ENCODE measurements at places on chromosomes 2 and 18. TPM values are rescaled to one million over a fixed set of nuclear protein-coding genes. Genes with fewer than 3 reads are reported as not detected.
A peak's percentile ranks its signal among the peaks of the same experiment; 100 is the strongest.

DNA sequence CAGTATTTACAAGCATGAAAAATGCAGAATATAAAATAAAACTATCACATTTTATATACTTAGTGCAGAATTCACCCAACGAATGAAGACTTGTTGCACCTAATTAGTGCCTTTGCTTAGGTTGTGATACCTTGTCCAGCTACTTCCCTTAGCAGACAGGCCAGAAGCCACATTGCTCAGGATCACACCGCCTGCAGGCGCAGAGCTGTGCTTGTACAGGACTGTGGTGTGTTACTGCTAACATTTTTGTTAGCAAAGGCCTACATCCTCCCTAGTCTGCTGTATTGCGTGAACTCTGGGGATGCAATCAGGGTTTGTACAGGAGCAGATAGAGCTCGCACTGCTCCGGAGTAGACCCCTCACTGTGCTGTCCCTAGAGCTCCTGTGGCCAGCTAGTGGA is 336.9 kb downstream of the CBLN2 start:
- no peak for DNase-seq
- no peak overlapping the region for H3K27ac ChIP-seq
- no peaks in the 10 kb centered on the region for H3K36me3 ChIP-seq
- no peak overlapping the region for H3K4me3 ChIP-seq
- no peaks in the 10 kb centered on the region for H3K4me1 ChIP-seq

- no peak for DNase-seq
- no peak overlapping the region for H3K4me3 ChIP-seq
- no peaks in the 10 kb centered on the region for H3K27me3 ChIP-seq
- no peaks in the 10 kb centered on the region for H3K36me3 ChIP-seq
Observed at GRCh38 chr2:4135765-4136164, 432.4 kb downstream of the DCDC2C start.

Gene GPD2
- 79.6 TPM for total RNA-seq

DNA sequence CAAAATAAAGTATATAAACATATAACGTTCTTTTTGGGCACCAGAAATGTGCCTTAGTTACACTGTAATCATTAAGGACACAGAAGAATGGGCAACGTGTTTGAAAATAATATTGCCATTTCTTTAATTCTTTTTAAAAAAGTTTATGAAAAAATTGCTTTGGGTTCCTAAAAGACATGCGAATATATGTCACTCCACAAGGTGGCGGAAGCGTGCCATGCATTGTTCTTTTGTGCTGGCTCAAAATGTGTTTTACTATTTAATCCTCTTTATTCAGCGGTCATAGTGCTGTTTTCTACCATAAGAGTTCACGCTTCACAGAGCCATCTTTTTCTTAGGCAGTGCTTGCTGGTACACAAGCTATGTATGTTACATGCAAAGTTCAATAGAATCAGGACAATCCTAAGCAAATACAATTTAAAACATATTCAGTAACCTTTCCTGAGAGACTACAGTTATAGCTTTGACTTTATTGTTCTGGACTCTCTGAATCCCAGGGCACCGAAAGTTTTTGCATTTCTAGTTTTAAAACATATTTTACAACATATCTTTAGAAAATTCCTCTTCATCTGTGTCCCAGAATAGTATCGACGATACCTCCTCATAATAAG is 147.8 kb upstream of the ERBB4 start:
- H3K27me3 ChIP-seq, result no peaks in the 10 kb centered on the region
- no peaks in the 10 kb centered on the region for H3K36me3 ChIP-seq
- H3K4me3 ChIP-seq, result no peak overlapping the region

Gene ARL6IP6
- 28.4 TPM for total RNA-seq

- H3K4me1 ChIP-seq, result no peaks in the 10 kb centered on the region
- H3K27ac ChIP-seq, result no peak overlapping the region
- no peak overlapping the region for H3K4me3 ChIP-seq
- H3K27me3 ChIP-seq, result no peaks in the 10 kb centered on the region
- DNase-seq, result no peak
Observed at GRCh38 chr18:40404284-40404683, 1550.8 kb upstream of the PIK3C3 start.

DNA sequence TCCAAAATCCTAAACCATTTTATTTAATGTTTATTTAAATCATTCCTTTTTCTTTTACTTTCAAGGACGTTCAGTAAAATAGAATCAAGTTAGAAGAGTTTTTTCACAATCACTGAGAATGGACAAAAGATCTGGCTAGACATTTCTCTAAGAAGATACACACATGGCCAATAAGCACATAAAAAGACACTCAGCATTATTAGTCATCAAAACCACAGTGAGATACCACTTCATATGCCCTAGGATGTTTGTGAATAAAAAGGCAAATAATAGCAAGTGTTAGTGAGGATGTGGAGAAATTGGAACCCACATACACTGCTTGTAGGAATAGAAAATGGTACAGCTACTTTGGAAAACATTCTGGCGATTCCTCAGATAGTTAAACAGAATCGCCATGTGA is 76.1 kb downstream of the RHBDD1 start:
- no peak overlapping the region for H3K4me3 ChIP-seq
- H3K4me1 ChIP-seq, result no peaks in the 10 kb centered on the region
- no peaks in the 10 kb centered on the region for H3K36me3 ChIP-seq
- no peaks in the 10 kb centered on the region for H3K27me3 ChIP-seq

DNA sequence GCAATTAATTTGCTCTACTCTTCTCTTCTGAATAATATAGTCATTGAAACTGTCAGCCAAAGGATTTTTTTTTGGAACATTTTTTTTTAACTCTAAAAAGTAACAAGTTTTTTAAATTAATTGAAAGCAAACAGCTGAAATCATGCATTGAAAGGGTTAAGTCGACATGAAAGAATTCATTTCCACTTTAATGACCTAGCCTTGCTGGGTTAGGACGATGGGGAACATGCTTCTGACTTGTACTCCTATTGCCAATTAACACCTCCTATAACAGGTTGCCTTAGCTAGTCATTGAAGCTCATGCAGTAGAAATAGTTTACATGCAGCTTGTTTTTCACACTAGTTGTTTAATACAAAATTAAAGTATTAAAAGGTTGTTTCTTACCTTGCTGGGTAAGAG is 47.8 kb downstream of the PSMD14 start:
- no peak for DNase-seq
- no peaks in the 10 kb centered on the region for H3K4me1 ChIP-seq
- no peaks in the 10 kb centered on the region for H3K36me3 ChIP-seq
- H3K4me3 ChIP-seq, result no peak overlapping the region
- H3K27ac ChIP-seq, result no peak overlapping the region

DNA sequence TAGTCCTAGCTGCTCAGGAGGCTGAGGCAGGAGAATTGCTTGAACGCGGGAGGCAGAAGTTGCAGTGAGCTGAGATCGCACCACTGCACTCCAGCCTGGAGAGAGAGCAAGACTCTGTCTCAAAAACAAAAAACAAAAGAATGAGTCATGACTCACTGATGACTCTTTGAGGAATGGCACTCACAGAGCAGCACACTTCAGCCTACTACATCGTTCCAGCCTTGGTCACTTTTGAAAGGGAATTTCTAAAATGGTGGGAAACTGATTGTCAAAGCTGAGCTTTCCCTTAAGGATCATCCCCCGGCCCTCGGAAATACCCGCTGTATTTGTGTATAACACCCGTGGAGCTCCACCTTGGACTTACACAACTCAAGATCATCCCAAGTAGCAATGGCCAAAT is 217.3 kb upstream of the HS6ST1 start:
- H3K27me3 ChIP-seq, result no peaks in the 10 kb centered on the region
- no peak overlapping the region for H3K4me3 ChIP-seq
- no peaks in the 10 kb centered on the region for H3K4me1 ChIP-seq

- H3K27me3 ChIP-seq, result no peaks in the 10 kb centered on the region
- H3K4me1 ChIP-seq, result no peaks in the 10 kb centered on the region
- H3K27ac ChIP-seq, result no peak overlapping the region
- H3K4me3 ChIP-seq, result no peak overlapping the region
Observed at GRCh38 chr2:169716938-169717690, 16.5 kb upstream of the KLHL23 start.

Gene SDC1
- total RNA-seq, result 38.7 TPM

GRCh38 chr2:159164457-159164911 is 122.0 kb downstream of the WDSUB1 start:
- no peak for DNase-seq
- no peak overlapping the region for H3K4me3 ChIP-seq
- no peaks in the 10 kb centered on the region for H3K36me3 ChIP-seq
- no peaks in the 10 kb centered on the region for H3K27me3 ChIP-seq

DNA sequence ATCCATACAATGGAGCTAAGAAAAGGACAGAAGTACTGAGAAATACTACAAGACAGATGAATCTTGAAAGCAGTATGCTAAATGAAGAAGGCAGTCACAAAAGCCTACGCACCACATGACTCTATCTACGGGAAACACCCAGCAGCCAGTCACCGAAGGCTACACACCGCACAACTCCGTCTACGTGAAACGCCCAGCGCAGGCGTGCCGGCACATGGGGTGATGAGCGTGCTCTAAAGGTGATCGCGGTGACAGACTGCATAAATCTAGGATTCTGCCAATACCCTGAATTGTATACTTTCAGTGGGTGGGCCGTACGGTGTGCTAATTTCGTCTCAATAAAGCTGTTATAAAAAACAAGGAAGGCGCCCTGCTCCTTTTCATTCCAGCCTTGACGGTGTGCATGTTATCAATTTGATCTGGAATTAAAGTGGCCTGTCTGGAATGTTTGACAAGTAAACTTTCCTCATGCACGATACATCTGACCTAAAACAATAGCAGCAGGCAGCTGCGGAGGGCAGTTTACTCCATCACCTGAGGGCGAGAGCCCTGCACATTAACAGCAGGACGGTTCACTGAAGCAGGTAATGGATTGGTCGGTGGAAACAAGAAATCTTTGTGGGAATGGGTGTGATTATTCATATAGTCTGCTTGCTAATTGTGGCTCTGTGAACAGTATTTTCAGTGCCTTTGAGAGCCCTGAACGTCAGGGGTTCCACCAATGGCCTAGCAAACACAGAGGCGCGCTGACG is 86.2 kb upstream of the SALL3 start:
- no peak for DNase-seq
- no peaks in the 10 kb centered on the region for H3K36me3 ChIP-seq
- H3K27me3 ChIP-seq, result no peaks in the 10 kb centered on the region
- no peaks in the 10 kb centered on the region for H3K4me1 ChIP-seq

DNA sequence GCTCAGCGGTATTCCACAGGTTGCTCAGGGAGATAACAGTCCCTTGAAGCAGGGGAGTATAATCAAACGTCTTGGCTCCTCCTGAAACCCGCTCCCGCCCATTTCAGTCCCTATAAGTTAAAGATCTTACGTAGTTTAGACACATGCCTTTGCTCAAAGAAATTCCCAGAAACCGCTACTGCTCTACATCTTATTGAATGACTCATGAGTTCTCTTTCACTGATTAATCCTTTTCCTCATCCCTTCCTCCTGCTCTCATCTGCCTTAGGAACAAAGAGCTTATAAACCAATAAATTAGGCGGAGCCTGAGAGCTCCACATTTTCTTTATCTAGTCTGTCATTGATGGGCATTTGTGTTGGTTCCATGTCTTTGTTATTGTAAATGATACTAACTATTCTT is 4.2 kb upstream of the SERPINB4 start:
- H3K27me3 ChIP-seq, result no peaks in the 10 kb centered on the region
- no peaks in the 10 kb centered on the region for H3K4me1 ChIP-seq
- H3K36me3 ChIP-seq, result no peaks in the 10 kb centered on the region
- no peak for DNase-seq

DNA sequence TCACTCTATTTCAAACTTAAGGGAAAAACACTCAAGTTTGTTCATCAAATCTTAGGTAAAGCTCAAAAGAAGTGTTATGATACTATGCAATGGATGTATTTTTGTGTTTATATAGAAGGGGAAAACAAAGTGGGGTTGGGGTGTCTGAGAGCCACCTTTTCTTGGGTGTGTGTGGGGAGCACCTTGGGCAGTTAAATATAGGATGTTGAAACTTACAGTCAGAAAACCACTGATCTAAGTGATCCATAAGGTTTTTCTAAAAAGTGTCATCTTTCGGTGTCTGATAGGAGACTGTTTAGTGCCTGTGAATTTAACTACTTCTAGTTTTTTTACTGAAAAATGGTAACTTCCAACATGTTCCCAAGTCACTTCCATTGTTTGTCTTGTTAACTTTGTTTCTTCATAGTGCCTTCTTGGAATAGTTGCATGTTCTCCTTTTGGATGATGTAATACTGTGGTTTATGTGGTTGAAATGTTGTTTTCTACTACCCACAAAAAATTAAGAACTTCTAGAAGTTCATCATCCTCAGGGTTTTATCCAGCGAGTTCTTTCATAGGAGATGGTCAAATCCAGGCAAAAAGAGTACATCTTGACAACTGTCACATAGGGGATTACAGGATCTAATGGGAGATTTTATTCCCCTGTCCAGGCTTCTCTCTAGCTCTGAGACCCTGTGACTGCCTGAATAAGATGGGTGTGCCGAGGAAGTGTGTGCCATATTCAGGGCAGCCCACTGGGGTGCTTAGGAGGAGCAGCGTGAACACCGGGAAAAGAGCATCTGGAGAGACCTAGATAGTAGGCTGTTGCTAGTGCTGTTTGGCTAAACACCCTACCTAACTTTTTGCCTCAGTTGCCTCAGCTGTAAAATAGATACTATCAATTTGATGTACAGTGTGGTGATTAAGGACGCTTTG is 46.2 kb downstream of the CAB39 start:
- H3K4me1 ChIP-seq, result no peaks in the 10 kb centered on the region
- no peaks in the 10 kb centered on the region for H3K36me3 ChIP-seq
- DNase-seq, result no peak
- peak overlapping the region; percentile 75 for H3K27ac ChIP-seq
- H3K4me3 ChIP-seq, result no peak overlapping the region
- no peaks in the 10 kb centered on the region for H3K27me3 ChIP-seq

- H3K4me3 ChIP-seq, result no peak overlapping the region
- no peaks in the 10 kb centered on the region for H3K36me3 ChIP-seq
- no peak overlapping the region for H3K27ac ChIP-seq
- H3K27me3 ChIP-seq, result no peaks in the 10 kb centered on the region
- no peaks in the 10 kb centered on the region for H3K4me1 ChIP-seq
Observed at GRCh38 chr18:29616867-29617266, 1425.7 kb downstream of the DSC3 start.

Gene GTF2A1L
- total RNA-seq, result 0.29 TPM

DNA sequence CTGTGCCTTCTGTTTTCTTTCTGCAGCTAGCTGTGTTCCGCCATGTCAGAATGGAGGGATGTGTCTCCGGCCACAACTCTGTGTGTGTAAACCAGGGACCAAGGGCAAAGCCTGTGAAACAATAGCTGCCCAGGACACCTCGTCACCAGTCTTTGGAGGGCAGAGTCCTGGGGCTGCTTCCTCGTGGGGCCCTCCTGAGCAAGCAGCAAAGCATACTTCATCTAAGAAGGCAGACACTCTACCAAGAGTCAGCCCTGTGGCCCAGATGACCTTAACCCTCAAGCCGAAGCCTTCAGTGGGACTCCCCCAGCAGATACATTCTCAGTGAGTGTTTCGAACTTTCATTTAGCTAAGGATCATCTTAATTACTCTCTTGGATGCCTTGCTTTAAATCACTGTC is 74.1 kb downstream of the LTBP1 start:
- no peaks in the 10 kb centered on the region for H3K36me3 ChIP-seq
- no peak for DNase-seq
- no peaks in the 10 kb centered on the region for H3K4me1 ChIP-seq
- H3K4me3 ChIP-seq, result no peak overlapping the region
- no peaks in the 10 kb centered on the region for H3K27me3 ChIP-seq
- no peak overlapping the region for H3K27ac ChIP-seq

Gene C2orf66
- total RNA-seq, result 1.2 TPM

GRCh38 chr18:8808001-8808400 is 102.6 kb downstream of the MTCL1 start:
- no peaks in the 10 kb centered on the region for H3K36me3 ChIP-seq
- no peaks in the 10 kb centered on the region for H3K4me1 ChIP-seq
- H3K4me3 ChIP-seq, result no peak overlapping the region
- no peak for DNase-seq
- no peak overlapping the region for H3K27ac ChIP-seq

- H3K27me3 ChIP-seq, result no peaks in the 10 kb centered on the region
- H3K4me3 ChIP-seq, result no peak overlapping the region
- no peaks in the 10 kb centered on the region for H3K4me1 ChIP-seq
- no peak overlapping the region for H3K27ac ChIP-seq
- no peak for DNase-seq
Observed at GRCh38 chr18:7576685-7577084, 9.6 kb downstream of the PTPRM start.

Gene ZBTB7C
- total RNA-seq, result 26.5 TPM

Gene FAM228A
- total RNA-seq, result 2.6 TPM

Data from breast epithelium (tissue), 4 donors.